CD4-positive, alpha-beta T cell treated with Interleukin-12 subunit alpha and Interleukin-12 subunit beta, for 1 hour (primary cell): ENCODE measurements at places on chromosomes 2 and 18.

GRCh38 chr2:105785095-105785847 is 40.6 kb downstream of the NCK2 start:
- DNase-seq: no peak

GRCh38 chr18:50097702-50098101 is 97.2 kb downstream of the MYO5B start:
- DNase-seq: no peak

- DNase-seq: no peak
Observed at GRCh38 chr2:170013802-170014551, 164.0 kb upstream of the MYO3B start.

DNA sequence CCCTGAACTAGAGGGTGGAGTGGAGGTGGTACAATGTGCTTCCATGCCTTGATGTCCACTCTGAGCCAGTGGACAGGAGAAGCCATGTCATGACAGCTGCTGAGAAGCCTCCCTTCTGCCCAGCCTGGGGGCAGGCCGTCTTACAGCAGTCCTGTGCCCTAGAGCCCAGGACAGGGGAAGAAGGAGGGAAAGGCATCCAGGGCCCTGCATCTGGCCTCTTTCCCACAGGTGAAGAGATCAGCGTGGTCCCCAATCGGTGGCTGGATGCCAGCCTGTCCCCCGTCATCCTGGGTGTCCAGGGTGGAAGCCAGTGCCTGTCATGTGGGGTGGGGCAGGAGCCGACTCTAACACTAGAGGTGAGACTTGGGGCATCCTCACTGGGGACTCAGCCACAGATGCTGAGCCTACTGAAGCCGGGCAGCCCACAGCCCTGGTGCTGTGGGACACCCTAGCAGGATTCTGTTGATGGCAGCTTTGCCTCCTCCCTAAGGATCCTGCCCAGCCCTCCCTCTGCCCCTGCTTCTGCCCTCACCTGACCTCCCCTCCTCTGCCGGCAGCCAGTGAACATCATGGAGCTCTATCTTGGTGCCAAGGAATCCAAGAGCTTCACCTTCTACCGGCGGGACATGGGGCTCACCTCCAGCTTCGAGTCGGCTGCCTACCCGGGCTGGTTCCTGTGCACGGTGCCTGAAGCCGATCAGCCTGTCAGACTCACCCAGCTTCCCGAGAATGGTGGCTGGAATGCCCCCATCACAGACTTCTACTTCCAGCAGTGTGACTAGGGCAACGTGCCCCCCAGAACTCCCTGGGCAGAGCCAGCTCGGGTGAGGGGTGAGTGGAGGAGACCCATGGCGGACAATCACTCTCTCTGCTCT is 3.1 kb downstream of the IL36RN start:
- no peak for DNase-seq

GRCh38 chr2:189580241-189580651 is 340 bp downstream of the SLC40A1 start:
- DNase-seq: peak; percentile 27

GRCh38 chr2:238238311-238238765 is 1.5 kb downstream of the HES6 start:
- no peak for DNase-seq

DNA sequence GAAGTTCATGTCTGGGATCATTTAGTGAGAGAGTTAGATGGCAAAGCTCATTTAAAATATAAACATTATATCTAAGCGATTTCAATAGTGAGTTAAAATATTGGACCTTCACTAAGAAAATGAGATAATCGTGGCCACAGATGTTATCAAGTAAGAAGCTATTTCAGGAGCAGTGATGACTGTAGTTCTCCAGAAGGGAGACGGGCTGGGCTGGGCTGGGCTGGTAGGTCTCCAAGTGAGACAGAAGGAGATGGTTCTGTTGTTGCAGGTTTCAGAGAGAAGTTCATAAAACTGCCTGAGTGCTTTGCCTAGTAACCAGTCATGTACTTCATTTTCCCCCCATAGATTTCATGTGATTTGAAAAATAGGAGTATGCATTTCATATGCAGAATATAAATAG is 130.1 kb upstream of the DAPL1 start:
- DNase-seq: no peak

DNA sequence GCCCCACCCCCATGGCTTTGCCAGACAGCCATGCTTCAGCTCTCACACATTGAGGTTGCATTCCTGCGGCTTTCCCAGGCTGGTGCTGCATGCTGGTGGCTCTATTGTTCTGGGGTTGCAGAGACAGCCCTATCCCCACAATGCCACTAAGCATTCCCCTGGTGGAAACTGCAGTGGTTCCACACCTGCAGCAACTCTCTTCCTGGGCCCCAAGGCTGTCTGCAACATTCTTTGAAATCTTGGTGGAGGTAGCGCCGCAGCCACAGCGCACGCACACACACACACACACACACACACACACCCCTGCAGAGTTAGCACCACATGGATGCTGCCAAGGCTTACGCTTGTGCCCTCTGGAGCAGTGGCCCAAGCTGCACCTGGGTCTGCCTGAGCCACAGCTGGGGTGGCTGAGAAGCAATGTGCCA is 21.4 kb downstream of the SFXN5 start:
- DNase-seq: no peak

DNA sequence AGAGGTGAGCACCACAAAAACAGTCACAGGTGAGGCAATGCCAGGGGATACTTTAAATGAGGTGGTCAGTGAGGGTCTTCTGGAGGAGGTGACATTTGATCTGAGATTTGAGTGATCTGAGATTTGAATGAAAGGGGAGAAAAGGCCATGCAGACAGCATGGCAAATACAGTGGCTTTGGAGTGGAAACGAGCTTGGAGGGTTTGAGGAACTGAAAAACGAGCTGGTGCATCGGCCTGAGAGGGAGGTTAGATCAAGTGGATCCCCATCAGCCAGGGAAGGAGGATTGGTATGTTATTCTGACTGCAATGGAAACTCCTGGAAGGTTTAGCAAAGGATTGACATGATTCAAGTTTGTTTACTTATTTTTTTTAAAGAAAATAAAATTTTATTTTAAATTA is 245.1 kb downstream of the KCNS3 start:
- no peak for DNase-seq

GRCh38 chr2:231250146-231250545 is 51.7 kb downstream of the ARMC9 start:
- DNase-seq: no peak

GRCh38 chr2:182015334-182016109 is 29.9 kb downstream of the PPP1R1C start:
- no peak for DNase-seq

DNA sequence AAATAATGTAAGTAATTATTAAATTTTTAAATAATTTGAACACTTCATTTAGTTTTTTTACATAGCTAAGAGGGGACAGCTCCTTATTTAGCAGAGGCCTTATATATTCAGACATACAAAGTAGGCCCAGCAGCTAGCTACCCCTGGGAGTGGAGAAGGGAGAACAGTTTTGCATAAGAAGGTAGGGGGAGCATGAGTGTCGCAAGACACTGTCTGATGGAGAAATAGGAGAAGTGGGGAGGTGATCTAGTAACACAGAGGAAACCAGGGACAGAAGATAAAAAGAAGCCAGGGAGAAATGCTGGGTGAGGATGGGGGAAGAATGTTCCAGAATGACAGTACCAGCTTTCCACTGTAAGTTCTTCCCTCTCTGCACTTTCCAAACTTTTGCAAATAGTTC is 16.0 kb upstream of the RGPD4 start:
- no peak for DNase-seq

GRCh38 chr2:222424276-222424728 is at the start of gene SGPP2:
SGPP2 (plus strand) TSS chr2:222424543; CDS start chr2:222424603, 60 bp downstream.
- peak; percentile 38 for DNase-seq

DNA sequence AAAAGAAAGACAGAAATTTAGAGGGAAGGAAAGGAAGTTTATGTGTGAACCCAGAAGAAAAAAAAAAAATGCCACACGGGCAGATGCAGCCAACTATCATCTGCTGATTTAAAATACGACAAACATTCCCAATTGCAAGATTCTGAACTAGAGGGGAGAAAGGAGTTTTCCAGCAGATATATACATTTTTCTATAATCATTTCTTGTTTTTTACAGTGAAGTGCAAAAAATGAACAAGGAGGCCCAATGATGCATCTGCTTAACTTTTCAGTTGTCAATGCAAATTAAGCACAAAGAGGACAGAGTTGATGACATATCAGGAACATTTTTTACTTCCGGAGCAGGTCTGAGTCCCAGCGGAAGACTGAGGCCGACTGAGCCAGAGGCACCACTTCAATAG is 144.7 kb downstream of the MYCN start:
- no peak for DNase-seq

- DNase-seq: no peak
Observed at GRCh38 chr18:79955302-79956075, 4.0 kb upstream of the SLC66A2 start.

DNA sequence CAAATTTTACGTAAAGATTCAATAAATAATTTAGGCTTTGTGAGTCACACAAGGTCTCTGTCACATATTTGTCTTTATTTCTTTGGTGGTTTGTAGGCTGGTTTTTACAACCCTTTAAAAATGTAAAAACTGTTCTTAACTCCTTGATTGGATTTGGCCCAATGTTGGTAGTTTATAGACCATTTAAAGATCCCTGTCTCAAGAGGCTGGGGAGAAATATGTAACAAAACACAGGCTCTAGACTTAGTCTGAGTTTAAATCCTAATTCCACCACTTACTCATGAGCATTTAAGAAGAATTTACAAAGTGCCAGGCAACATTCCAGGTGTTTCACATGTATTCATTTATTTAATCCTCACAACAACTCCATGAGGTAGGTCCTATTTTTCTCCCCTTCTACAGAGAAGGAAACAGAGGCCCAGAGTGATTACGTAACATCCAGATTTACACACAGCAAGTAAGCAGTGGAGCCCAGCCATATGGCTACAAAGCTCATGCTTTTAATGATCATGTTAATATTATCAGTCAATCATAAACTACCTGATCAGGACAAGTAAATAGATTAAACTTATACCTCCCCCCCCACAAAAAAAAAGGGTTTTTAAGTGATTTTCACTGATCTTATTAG is 416.6 kb upstream of the ACVR2A start:
- no peak for DNase-seq

DNA sequence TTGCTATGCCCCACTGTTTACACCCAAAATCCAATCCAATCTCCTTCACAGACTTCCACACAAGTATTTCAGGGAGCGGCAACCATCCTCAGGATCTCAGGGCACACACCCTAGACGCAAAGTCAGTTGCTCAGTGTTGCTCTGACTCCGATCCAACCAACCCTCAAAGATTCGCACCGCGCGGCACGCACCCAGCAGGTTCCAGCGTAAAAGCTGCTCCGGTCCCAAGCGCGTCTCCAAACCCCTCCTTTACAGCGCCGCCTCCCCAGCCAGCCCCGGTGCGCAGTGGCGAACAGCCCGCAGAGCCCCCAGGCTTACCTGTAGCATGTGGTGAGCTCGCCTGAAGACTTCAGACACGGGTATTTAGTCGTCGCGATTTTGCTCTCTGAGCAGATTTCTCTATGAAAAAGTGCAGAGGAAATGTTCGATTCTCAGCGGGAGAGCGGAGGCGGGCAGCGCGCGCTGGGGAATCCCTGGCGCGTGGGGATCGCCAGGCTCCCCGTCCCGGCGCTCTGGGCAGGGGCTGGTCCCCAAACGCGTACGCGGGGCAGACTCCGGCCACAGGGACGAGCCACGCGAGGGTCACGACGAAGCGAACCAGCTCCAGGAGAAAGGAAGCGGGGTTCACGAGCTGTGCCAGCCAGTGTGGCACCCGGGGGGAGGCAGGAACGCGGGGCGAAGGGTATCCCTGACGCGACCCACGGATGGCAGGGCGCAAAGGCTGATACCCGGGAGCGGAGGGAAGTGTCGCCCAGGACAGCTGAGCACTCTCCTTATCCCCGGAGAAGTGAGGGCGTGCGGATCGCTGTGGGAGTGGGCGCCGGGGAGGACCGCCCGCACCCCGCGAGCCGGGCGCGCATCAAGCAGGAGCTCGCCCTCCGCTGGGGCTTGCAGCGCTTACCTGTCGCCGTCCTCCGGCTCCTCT is 650 bp downstream of the CCBE1 start:
- no peak for DNase-seq

DNA sequence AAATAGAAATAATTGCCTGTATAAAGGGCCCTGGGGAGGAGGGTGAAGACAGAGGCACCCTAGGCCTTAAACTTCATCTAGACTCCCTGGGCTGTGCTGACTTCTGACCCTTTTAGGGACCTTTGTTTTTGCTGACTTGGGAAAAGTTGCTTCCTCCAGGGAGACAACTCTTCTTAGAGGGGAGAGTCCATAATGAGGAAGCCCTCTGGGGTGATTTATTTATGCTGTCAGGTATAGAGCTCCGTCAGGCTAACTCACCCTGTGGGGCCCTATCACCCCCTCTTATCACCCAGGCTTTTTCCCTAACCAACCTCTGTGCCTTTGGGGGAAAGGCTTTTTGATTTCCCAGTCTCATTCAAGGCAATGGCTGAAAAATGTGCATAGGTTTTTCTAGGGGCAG is 8.1 kb downstream of the ONECUT2 start:
- DNase-seq: no peak

DNA sequence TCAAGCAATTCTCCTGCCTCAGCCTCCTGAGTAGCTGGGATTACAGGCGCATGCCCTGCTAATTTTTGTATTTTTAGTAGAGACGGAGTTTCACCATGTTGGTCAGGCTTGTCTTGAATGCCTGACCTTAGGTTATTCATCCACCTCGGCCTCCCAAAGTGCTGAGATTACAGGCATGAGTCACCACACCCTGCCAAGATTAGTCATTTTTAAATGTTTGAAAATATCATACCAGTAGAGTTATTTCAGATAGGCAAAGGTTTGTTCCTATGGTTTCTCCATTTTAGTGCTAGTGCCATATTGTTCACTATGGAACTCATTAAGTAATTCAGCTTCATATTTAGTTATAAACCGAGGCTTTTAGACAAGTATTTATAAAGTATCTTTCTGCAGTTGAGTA is 52.3 kb downstream of the HIBCH start:
- DNase-seq: no peak
